Body of pancreas (tissue), 4 donors: ENCODE measurements at places on chromosomes 2 and 18. TPM values are rescaled to one million over a fixed set of nuclear protein-coding genes. Genes with fewer than 3 reads are reported as not detected.

GRCh38 chr18:32906506-32907310 is 133.9 kb upstream of the KLHL14 start:
- no peaks in the 10 kb centered on the region for H3K4me1 ChIP-seq
- no peak overlapping the region for H3K27ac ChIP-seq
- no peak for DNase-seq
- no peaks in the 10 kb centered on the region for H3K27me3 ChIP-seq
- H3K36me3 ChIP-seq: no peaks in the 10 kb centered on the region
- no peak overlapping the region for H3K4me3 ChIP-seq

- no peak overlapping the region for H3K27ac ChIP-seq
- no peaks in the 10 kb centered on the region for H3K27me3 ChIP-seq
- no peaks in the 10 kb centered on the region for H3K4me1 ChIP-seq
- no peaks in the 10 kb centered on the region for H3K36me3 ChIP-seq
- no peak for DNase-seq
Measured at GRCh38 chr18:74128159-74128558, 19.5 kb downstream of the FBXO15 start.

DNA sequence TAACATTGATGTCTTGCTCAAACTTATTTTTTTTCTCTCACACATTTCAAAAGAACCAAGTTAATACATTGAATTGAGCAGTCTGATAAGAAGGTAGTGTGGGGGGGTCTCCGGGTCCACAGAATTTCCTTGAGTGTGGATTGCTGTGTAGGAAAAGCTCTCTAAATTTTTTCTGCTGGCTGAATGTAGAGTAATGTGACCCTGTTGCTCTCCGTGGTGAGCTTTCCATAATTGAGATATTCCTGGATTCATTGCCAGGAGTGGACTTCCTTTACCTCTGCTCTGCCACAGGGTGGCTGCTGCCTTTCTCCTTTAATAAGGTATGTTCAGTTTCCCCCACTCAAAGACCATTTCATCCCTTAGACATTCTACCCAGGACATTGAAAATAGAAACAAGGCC is 50.9 kb downstream of the PKP4 start:
- H3K4me1 ChIP-seq: peaks cover 19% of the 10 kb centered on the region
- no peaks in the 10 kb centered on the region for H3K36me3 ChIP-seq
- H3K27ac ChIP-seq: no peak overlapping the region

Gene CCNT2
- 32.7 TPM for total RNA-seq

DNA sequence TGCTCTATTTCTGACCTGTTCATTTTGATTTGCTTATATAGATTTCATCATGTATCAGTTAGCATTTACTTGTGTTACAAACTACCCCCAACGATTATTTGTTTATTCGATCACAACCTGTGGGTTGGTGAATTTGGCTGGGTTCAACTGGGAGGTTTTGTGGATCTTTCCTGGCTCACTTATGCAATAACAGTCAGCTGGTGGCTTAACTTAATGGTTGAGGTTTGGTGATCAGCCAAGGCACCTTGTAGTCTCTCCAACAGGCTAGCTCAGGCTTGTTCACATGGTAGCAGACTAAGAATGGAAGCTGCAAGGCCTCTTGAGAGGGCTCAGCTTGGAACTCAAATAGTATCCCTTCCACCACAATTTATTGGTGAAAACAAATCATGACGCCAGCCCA is 5.4 kb upstream of the PUM2 start:
- no peak for DNase-seq
- no peaks in the 10 kb centered on the region for H3K36me3 ChIP-seq
- H3K27ac ChIP-seq: no peak overlapping the region
- no peak overlapping the region for H3K4me3 ChIP-seq
- peaks cover 11% of the 10 kb centered on the region for H3K4me1 ChIP-seq

DNA sequence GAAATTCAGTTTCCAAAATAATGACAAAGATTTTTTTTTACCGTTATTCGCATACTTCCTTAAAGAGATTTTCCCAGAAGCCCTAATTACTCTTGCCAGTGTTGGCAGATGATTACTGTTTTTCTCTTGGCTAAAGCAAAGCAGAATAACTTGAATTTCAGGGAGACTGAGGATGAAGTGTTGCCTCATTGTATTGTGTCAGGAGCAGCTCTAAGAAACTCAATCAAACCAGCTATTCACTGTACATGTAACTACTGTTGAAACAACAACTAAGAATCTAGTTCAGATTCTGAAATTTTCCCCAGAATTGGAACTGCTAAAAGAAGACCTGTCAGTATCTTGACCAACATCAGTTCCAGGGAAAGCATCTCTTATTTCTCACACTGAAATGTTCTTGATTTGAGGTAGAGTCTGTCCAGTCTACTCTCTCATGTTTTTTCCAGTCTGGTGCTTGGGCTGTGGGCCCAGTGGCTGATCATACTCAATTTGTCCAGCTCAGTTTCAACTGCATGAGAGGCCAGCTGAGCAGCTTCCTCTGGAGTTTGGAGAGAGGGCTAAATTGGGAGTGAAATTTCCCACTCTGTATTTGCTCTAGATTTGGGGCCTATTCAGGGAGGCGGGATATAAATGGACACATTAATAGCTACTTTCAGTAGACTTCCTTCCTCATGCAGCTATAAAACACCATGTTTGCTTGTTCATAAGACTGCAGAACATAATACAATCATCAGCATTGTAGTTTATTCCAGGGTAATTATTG is 78.5 kb downstream of the PPP1R1C start:
- no peak overlapping the region for H3K27ac ChIP-seq
- no peaks in the 10 kb centered on the region for H3K4me1 ChIP-seq
- no peaks in the 10 kb centered on the region for H3K36me3 ChIP-seq
- no peaks in the 10 kb centered on the region for H3K27me3 ChIP-seq

Gene FOXD4L1
- not detected for total RNA-seq

Gene CCDC68
- 13.0 TPM for total RNA-seq

DNA sequence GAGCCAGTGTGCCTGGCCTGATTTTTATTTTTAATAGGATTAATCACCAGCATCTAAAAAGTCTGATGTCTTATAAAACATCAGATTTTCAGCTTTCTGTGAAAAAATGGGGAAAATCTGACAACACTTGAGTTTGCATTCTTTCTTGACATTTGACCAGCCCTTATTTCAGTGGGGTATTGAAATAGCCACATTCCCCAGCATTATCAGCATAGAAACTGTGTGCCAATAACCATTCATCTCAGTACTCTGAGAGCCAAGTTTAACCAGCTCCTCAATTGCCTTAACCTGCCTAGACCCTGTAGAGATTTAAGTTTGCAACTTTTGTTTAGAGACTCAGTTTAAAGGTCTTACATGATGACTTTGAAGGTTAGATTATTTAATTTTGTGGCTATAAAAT is 155.0 kb downstream of the CERS6 start:
- no peaks in the 10 kb centered on the region for H3K27me3 ChIP-seq
- H3K36me3 ChIP-seq: no peaks in the 10 kb centered on the region
- no peaks in the 10 kb centered on the region for H3K4me1 ChIP-seq

- H3K4me3 ChIP-seq: no peak overlapping the region
- no peaks in the 10 kb centered on the region for H3K27me3 ChIP-seq
- DNase-seq: no peak
- peaks cover 13% of the 10 kb centered on the region for H3K4me1 ChIP-seq
- no peak overlapping the region for H3K27ac ChIP-seq
- no peaks in the 10 kb centered on the region for H3K36me3 ChIP-seq
Measured at GRCh38 chr2:197878792-197879191, 74.4 kb downstream of the PLCL1 start.

GRCh38 chr2:119644186-119644585 is 34.8 kb upstream of the TMEM177 start:
- no peaks in the 10 kb centered on the region for H3K4me1 ChIP-seq
- no peaks in the 10 kb centered on the region for H3K36me3 ChIP-seq
- H3K4me3 ChIP-seq: no peak overlapping the region
- no peaks in the 10 kb centered on the region for H3K27me3 ChIP-seq
- DNase-seq: no peak
- no peak overlapping the region for H3K27ac ChIP-seq

- no peak for DNase-seq
- no peak overlapping the region for H3K4me3 ChIP-seq
- H3K27ac ChIP-seq: no peak overlapping the region
- H3K4me1 ChIP-seq: peaks cover 9% of the 10 kb centered on the region
Measured at GRCh38 chr2:195572895-195573683, 83.9 kb upstream of the SLC39A10 start.

DNA sequence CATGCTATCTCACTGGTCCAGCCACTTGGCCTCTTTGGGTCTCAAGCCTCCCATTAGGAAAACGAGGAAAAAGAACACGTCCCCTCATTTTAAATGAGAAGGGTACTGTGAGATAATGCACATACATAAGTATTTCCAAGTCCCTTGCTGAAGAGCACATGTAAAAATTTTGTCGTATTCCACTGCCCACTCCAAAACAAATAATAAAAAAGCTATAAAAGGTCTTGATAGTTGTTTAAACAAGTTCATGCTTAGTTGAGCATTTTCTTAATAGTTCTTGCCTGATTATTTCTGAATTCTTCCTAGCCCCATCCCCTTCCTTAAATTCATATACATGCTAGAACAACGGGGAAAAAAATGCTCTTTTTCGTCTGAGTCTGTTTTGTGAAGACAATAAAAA is 110.2 kb upstream of the RNU4ATAC start:
- DNase-seq: no peak
- H3K4me3 ChIP-seq: no peak overlapping the region
- H3K27ac ChIP-seq: no peak overlapping the region
- peaks cover 19% of the 10 kb centered on the region for H3K4me1 ChIP-seq
- H3K36me3 ChIP-seq: peaks cover 7% of the 10 kb centered on the region
- no peaks in the 10 kb centered on the region for H3K27me3 ChIP-seq

Gene DSG1
- under 0.01 TPM for total RNA-seq

DNA sequence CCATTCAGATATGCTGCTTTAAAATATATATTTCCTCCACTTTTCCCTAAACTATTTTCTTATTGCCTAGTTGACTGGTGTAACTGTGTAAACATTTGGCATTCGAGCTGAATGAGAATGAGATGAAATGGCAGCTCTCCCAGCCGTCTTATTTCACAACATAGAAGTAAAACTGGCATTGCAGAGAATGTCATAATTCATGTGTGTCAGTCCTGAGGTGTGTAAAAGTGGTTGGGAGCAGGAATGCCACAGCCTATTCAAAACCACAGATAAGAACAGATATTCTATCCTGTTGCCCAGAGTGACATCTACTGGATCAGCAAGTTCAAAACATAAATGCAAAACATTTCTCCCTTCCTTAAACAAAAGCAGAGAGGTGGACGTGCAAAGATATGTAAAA is 565.5 kb upstream of the CHAC2 start:
- peaks cover 59% of the 10 kb centered on the region for H3K4me1 ChIP-seq
- no peak overlapping the region for H3K4me3 ChIP-seq
- H3K27me3 ChIP-seq: no peaks in the 10 kb centered on the region

Gene SMPD4
- 25.4 TPM for total RNA-seq

Gene FOXI3
- not detected for total RNA-seq
